ENCODE measurements at places on chromosomes 1 and 21.

DNA sequence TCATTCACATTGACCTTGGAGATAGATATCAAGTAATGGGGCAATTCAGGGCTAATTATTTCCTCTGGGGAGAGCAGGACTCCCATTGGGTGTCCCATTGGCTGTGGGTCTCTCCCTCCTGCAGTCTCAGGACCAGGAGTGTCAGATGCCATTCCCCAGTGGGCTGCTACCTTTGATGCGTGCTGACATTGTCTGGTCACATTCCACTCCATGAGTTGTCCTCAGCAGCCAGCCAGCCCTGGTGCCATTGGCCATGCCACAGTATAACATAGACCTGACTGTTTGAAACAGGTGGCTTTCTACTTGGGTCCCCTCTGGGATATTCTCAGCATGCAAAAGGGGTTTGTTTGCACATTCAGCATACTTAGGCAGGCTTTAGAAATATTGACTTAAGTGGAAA lies 118.5 kb downstream of the MRPS6 start:
- DNase-seq = no peak

GRCh38 chr21:36754241-36754898 lies 55.5 kb downstream of the SIM2 start:
- no peak for DNase-seq

DNA sequence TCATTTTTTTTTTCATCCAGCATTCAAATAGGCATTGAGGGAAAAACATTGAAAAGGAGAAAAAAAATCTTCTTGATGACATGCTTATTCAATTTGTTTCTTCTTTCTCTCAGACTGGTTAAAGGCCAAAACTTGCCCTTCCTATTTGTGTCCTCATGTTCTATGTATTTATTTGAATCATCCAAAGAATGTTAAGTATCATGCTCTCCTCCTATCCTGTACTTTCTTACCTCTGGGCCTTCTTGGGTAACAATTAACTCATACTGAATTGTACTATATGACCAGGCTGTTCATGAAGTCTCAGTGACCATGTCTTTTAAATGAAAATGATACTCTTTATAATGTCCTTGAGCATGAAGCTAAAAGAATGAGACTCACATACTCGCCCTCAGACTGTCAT lies 36.5 kb upstream of the DENND1B start:
- DNase-seq = no peak

DNA sequence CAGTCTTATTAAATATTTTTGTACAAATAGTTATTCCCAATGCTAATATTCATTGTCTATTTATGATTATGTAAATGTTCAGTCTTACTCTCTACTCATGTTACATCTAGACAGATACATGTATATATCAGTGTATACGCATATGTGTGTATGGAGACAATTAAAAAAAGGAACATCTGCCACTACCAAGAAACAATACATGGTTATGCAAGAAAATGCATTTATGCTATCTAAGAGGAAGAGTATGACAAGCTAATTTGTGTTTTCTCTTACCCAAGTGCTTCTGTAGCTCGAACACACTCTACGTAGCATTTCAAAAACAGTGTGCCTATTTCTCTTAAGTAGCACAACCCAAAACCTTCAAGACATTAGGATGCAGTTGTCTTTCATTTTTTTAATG lies 6.1 kb upstream of the RLF start:
- no peak for DNase-seq

DNA sequence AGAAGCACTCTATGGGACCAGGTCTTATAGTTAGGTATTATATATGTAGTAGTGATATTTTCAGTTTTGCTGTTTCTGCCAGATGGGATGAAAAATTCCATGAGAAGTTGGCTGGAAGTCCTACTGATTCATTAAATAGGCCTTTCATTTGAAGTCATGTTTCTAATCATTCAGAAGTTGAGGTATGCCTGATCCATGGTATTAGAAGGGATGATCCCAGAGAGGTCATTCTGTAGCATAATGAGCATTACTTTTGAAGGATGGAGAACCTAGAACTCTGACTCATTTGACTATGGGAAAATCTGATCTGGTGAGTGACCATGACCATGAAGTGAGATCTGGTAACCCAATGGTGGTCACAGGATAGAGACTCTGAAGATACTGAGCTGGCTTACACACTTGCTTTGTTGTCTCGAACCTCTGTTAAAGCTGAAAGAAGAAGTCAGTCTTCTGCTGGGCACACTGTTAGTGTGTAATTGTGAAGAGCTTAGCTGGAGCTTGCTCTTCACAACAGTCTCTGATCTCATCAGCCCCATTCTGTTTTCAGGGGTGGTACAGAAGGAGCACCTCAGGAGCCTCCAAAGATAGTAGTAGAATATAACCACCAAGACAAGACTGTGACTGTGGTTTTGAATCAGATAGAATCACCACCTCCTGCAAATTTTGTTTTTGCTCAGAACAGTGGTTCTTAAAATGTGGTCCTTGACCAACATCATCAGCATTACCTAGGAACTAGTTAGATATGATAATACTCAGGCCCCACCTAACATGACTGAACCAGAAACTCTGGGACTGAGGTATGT lies 9.0 kb downstream of the MGST3 start:
- DNase-seq = no peak

DNA sequence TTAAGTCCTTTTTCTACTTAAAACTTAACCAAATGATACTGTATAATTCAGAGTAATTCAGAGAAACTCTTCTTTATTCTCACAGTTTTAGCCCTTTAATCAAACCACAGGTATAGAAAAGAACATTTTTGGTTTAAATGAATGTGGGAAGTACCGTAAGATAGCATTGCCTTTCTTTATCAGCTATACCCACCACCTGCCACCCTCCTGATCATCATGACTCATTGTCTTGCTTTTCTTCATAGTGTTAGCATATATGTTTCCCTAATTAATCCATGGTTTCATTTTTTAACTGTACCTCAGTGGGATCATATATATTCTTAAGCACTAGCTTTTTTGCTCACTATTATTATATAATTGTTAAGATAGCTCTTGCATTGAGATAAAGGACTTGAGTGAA lies 27.5 kb upstream of the ANGPTL1 start:
- DNase-seq = no peak

- no peak for DNase-seq
These were observed 1.9 kb upstream of the PTPRU start for GRCh38 chr1:29234471-29234870.

- no peak for DNase-seq
These were observed 3.0 kb downstream of the MTARC2 start for GRCh38 chr1:220751111-220751510.

DNA sequence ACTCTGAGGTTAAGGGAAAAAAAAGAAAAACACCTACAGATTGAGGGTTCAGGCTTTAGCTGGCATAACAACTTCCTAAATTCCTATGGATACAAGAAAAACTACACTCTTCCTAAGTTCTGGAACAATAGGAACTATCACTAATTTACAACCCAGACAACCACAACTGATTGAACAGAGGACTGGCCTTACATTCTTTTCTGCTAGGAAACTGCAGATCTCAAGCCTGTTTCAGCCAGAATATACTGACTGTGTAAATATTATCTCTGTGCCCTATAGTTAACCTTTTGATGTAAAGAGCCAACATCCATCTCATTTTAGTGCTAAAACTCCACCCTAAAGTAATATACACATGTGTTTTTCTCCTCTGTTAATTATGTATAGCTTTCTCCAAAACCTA lies 1186.5 kb upstream of the TMPRSS15 start:
- no peak for DNase-seq

DNA sequence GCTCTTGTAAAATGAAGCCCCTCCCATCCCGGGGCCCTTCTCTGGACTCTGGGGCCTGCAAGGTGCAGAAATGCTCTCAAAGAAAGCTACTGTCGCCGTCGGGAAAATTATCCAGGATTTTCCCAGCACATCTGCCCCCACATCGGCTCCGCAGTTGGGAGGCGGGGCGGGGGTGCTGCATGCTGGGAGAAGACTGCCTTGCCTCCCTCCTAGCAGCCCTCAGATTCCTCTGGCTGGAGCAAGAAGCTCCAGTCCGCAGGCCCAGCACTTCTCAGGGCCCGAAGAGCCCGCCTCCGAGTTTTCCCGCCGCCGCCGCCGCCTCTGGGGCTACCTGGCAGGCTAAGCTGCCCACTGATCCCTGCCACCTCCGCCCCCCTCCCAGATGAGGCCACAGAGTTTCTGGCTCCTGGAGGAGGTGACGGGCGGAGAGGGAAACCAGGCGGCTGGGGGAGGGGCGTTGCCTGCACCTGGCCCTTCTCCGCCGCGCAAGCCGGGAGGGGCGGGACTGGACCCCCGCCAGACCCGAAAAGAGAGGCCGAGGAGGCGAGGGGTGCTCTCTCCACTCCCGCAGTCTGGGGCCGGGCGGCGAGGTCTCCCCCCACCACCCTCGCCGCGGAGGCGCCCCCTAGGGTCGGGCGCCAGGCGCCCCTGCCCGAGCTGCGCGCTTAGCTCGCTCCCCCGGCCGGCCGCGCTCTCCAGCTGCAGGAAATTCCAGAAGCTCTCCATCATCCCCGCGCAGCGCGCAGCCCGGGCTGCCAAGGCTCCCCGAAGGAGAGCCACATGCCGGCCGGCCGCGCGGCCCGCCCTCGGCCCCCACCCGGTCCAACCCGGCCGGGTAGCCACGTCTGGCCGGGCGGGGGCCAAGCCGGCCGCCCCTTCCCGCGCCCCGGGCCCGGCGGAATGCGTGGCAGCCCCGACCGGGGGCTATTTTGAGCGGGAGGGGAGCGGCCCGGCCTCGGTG lies 28.8 kb downstream of the AHDC1 start:
- DNase-seq = no peak

DNA sequence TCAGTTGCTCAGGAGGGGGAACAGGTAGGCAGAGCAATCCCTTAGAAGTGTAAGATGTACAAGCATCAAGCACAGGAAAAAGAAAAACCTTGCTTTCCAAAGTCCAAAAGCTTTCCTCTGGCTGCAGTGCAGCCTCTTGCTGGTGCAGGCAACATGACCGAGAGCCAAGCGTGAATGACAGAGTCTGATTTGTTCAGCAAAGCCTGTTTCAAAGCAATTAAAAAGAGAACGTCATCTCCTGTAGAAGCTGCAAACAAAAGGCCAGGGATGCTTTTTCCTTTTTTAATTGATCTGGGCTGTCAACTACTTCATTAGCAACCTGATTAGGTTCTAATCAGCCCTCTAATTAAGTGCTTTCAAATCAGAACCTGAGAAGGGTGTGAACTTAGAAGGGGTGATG lies 38.2 kb upstream of the PLA2G2C start:
- no peak for DNase-seq

- no peak for DNase-seq
These were observed 191.7 kb upstream of the KCTD3 start for GRCh38 chr1:215375381-215375780.

GRCh38 chr1:25033030-25033827 lies 103.2 kb upstream of the RUNX3 start:
- no peak for DNase-seq

DNA sequence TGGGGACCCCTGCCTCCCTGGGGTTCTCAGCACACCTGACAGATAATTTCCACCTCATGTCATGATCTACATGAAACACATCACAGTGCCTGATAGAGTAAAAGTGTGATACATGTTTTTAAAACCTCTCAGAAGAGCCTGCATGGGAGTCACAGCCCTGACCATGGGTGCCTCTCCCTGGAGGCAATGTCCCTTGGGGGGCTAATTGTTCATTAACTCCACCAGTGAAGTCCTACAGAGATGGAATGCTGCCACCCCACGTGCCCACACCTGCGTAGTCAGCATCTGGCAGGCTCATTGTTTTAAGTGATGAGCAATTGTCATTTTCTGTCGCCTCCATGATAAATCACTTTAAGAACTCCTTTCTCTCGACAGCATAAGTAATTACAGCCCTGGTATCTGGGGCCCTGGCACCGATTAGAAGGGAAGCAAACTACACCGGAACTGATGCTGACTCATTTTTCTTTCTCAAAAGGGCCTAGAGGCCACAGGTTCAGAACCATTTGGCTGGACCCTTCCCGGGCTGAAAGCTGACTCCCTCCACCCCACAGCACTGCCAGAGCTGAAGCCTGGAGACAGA lies 109.6 kb upstream of the GJB5 start:
- DNase-seq = no peak

DNA sequence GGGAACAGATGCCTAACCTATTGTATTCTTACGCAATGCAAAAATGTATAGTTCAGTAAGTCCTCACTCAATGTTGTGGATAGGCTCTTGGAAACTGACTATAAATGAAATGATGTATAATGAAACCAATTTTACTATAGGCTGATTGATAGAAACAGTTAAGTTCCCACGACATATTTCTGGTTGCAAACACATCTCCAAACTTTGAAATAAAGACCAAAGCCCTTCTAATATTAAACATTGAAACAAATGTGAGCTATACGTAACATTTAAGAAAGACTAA lies 29.1 kb downstream of the MAP3K21 start:
- no peak for DNase-seq

DNA sequence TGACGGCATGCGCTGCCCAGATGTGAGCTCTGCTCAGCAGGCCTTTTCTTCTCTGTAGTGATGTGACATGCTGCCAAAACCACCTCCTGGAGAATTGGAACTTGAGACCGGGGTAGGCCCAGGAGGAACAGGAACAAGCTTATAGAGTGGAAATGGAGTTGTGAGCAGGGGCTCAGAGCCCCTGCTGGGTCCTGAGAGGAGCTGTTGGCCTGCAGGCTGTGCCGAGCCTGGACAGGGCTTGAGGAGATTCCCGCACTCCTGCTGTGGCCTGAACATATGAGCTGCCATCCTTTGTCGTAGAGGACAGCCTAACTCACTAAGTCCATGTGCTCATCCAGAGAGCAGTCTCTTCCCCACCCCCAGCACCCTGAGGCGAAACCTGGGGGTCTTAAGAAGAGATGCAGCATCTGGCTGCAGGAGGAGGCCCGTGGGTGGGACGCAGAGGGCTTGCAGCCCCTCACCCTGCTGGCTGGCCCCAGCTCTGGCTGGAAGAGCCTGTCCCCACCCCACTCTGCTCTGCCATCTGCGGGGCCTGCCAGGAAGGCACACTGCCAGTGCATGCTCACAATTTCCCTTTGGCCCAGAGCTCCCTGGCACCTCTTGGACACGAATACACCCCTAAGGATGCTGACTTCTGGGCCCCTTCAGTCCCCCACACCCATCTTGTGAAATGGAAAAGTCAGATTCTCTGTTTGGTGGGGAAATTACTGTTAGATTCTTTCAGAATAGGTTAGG lies 42.5 kb downstream of the PTPRF start:
- no peak for DNase-seq

DNA sequence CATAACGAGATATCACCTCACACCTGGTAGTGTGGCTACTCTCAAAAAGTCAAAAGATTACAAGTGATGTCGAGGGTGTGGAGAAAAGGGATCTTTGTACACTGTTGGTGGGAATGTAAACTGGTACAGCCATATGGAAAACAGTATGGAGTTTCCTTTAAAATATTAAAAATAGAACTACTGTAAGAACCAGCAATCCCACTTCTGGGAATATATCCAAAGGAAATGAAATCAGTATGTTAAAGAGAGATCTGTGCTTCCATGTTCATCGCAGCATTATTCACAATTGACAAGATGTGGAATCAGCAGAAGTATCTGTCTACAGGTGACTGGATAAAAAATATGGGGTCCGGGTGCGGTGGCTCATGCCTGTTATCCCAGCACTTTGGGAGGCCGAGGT lies 7.6 kb upstream of the PIK3C2B start:
- DNase-seq = no peak
